Small intestine (tissue), 16 donors: ENCODE measurements at places on chromosomes 3 and 15.

- DNase-seq, result no peak
Observed at GRCh38 chr3:87209111-87209510, 18.0 kb upstream of the CHMP2B start.

- no peak for DNase-seq
Observed at GRCh38 chr3:192899540-192899982, 18.1 kb downstream of the MB21D2 start.

GRCh38 chr15:83947156-83947555, 288.4 kb upstream of the GOLGA6L4 start:
- no peak for DNase-seq

DNA sequence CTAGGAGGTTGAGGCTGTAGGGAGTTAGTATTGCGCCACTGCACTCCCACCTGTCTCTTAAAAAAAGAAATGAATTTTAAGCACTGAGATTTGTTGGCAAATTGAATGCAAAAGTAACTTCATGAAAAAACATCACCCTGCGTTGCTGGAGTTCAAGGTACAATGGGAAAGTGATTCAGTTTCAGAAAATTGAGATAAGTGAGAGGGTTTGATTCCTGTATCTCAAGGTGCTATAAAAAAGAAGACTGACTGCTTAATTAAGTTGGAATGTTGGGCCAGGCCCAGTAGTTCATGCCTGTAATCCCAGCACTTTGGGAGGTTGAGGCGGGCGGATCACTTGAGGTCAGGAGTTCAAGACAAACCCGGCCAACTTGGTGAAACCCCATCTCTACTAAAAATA, 39.1 kb downstream of the IQGAP1 start:
- DNase-seq, result no peak

DNA sequence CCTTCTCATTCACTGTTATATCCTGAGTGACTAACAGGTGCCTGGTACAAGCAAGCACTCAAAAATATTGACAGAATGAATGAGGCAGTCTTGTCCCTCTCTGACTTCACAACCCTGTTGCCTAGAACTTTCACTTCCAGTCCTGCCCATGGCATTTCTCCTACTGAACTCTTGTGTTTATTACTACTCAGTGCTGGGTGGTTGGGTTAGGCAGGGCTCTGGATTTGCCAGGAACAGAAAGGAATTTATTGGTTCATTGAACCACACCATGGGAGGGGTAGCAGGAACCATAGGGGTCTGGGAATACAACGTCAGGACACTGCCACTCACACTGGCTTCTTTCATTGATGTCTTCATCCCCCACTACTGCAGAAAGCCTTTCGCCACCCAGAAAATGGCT, 41.9 kb upstream of the SEMA4B start:
- peak; percentile 76 for DNase-seq

DNA sequence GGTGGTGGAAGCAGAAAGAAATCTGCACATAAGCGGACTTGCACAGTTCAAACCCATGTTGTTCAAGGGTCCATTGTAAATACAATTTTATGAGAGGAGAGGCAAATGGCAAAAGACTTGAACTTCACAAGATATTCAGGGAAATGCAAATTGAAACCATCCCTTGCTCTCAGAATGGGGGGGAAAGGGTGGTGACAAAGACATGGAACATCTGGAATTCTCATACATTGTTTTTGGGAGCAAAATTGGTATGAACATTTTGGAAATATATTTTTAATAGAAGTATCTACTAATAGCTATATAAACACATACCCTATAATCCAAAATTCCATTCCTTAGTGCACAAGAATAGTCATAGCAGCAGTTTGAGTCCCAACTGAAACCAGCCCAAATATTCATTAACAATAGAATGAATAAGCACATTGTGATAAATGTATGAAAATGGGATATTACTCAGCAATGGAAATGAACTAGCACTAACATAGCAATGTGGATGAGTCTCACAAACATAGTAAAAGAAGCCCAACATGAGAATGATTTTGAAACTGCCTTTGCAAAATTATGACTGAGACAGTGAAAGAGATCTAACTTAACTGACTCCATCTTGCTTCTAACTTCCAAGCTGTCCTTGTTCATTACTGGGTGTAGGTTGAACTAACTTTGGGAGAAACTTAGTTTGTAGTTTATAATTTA, 77.2 kb downstream of the CD200R1L start:
- no peak for DNase-seq

DNA sequence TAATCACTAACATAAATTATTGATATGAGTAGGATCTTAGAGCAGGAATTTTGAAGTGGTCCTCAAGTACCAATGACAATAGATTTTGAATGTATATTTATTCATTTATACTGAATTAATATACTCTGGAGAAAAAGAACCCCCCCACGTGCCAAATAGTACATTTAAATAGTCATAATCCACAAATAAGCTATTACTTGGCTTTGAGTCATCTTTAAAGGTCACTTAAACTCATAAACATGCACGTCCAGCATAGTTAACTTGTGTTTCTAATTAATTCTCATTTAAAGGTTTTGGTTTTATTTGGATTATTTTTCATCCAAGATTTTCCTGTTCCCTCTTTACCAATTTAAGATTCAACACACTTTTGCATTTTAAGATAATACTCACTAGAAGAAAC, 35.1 kb downstream of the FGF7 start:
- DNase-seq, result no peak

DNA sequence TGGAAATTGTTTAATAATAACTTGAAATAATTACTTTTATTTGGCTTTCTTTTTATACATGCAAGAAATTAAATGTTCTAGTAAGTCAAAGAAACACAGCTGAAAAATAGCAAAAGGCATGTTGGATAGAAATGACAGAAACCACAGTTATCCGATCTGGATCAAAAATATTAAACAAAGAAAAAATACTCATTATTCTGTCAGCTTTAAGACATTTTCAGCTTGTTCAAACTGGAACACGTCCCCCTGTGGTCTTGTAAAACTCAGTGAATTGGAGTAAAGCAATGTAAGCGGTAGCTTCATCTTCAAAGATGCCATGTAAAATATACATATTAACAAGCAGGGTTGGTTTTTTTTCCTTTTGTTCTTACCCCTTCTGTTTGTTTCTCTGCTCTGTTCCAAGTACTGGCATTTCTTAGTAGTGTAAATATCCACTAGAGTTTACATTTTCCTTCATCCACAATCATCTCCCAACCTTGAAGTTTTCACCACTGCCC, 223.4 kb downstream of the IGSF11 start:
- DNase-seq, result no peak

- no peak for DNase-seq
Observed at GRCh38 chr15:29799859-29800258, 22.4 kb downstream of the TJP1 start.
